ENCODE measurements at places on chromosomes 5 and 9.

GRCh38 chr9:89430995-89431394 lies 66.9 kb downstream of the SEMA4D start:
- DNase-seq, result no peak

- DNase-seq, result no peak
These were observed 60.2 kb upstream of the PHYKPL start for GRCh38 chr5:178292826-178293205.

GRCh38 chr5:149999866-150000255 lies 593 bp downstream of the TIGD6 start:
- no peak for DNase-seq

- peak; percentile 40 for DNase-seq
These were observed 933.8 kb upstream of the DMAC1 start for GRCh38 chr9:8733131-8733954.

DNA sequence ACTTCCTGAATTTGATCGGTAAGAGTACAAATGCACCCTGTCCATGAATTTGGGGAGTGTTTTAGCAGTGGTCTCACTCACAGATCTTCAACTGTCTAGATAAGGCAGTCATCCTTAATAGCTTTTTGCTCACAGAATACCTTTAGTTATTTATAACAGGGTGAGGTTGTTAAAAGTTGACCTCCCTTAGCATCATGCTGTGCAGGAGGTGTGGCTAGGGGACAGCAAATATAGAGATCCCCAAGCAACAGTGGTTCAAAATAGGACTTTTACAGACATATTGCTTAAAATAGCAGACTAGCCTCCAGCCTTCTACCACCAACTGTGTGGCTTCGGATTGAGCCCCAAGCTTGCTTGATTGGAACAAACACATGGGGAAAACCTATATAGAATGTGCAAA lies 724.4 kb downstream of the TLE1 start:
- no peak for DNase-seq

DNA sequence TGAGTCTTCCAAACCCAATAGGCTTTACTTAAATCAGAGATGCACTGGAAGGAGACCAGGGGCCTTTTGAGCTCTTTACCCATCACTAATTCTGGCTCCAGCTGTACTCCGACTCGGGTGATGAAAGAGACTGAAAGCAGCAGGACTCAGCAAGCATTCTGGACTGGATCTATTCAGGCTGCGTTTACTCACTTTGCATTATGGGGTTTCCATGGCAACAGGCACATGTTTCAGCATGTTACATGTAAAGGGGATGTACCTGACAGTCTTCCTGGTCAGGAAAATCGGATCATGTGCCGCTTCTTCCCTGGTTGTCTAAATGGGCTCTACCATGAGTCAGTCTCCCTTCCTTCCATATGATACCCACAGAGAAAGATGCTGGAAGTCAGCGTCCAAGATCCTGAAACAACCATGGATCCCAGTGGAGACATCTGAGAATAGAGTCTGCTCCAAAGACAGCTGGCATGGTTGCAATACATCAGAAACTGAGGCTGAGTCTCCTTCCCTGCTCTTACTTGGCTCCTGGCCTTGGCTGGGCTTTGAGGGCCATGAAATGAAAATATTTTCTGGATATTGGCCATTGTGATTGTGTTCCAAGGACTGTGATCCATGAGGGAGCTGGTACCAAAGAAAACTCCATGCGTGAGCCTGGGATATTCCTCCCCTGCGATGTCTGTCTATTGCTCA lies 102.5 kb upstream of the TNC start:
- peak; percentile 31 for DNase-seq

DNA sequence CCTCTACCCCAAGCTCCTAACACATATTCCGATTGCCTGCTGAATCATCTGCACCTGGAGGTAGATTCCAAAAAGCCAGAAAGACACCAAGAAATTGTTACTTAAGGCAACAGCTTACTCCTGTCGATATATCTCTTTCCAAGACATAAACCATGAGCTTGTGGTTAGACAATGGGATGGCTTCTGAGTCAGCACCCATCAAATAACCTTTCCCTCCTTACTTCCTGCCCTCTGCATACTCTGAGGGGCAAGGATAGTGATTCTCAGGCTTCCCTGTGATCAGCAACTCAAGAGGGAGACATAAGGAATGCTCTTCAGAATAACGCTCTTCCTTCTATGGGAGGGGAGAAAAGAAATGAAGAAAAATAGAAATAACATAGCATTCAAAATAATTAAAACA lies 70.9 kb downstream of the TMEM215 start:
- no peak for DNase-seq

GRCh38 chr9:132184124-132184523 lies 22.3 kb downstream of the NTNG2 start:
- DNase-seq, result peak; percentile 49

GRCh38 chr9:93345643-93346230 lies 105.7 kb upstream of the FAM120A start:
- DNase-seq, result no peak

- DNase-seq, result peak; percentile 14
These were observed 243.7 kb downstream of the PIK3R1 start for GRCh38 chr5:68459093-68459809.

GRCh38 chr9:134170532-134171315 lies 6.4 kb upstream of the RNU6ATAC start:
- no peak for DNase-seq

DNA sequence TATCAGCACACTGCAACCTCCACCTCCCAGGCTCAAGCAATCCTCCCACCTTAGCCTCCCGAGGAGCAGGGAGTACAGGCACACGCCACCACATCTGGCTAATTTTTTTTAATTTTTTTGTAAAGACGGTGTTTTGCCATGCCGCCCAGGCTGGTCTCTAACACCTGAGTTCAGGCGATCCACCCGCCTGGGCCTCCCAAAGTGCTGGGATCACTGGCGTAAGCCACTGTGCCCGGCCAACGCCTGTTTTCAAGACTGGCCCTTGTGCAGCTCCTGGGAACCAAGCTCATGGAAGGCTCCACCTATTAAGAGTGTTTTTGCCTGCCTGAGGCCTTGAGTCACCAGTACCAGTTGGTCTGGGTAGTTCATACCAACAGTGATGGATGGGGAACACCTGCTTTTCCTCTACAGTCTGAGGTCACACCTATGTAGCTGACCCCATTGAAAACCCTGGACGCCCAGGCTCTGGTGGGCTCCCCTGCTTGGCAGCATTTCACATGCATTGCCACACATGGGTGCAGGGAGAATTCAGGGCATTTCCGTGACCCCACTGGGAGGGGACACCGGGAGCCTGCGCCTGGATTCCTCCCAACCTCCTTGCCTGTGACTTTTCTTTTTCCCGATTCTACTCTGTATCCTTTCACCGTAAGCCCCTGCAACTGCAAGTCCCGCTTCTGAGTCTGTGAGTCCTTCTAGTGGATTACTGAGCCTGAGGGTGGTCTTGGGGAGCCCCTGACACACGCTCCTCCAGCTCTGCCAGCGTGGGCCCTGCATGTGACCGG lies 63.5 kb downstream of the ZNF354C start:
- DNase-seq, result no peak

DNA sequence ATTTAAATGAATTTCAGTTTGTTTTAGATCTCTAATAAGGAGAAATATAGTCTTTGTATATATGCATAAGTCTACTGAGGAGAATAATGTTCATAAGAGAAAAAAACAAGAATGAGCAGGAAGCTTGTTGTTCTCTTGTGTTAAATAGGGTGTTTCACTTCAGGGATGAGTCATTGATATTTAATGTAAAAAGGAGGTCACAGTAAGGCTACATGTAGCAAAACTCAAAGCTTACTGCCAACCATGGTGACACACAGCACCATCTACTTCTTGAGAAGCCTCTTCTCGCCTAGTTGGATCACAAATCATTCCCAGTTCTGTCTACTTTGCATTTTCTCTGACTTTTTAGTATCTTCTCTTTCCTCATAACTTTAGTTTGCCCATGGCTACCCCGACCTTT lies 1466.0 kb upstream of the C9orf72 start:
- no peak for DNase-seq

DNA sequence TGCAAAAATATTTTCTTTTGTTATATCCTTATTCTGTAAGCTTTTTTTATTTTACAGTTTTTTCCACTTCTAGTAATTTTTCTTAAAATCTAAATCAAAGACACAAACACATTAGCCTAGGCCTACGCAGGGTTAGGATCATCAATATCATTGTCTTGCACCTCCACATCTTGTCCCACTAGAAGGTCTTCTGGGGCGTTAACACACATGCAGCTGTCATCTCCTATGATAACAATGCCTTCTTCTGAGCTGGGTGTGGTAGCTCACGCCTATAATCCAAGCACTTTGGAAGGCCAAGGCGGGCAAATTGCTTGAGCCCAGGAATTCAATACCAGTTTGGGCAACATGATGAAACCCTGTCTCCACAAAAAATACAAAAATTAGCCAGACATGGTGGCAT lies 78.9 kb upstream of the LRRC70 start:
- DNase-seq, result no peak

GRCh38 chr9:126261584-126262356 lies 64.9 kb upstream of the MVB12B start:
- DNase-seq, result no peak

DNA sequence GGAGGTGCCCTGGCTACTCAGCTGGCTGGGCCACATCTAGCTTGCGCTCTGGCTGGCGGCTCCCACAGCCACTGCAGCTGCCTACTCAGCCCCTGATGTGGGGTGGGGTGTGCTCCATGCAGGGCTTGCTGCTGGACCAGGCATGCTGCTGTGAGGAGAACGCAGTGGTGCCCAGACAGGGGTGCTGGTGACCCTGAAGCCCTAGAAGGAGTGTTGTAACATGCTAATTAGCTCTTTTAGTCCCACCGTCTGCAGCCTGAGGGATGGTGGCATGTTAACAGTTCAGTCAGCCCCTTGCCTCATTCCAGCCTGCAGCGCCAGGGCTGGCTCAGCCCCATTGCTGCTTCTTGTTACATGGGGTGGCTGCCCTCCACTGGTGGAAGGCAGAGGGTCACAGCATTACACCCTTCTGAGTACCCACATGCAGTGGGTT lies 642.3 kb downstream of the DMRTA1 start:
- no peak for DNase-seq

- no peak for DNase-seq
These were observed 174.5 kb upstream of the TRPM3 start for GRCh38 chr9:71295928-71296327.

- DNase-seq, result no peak
These were observed 711.4 kb downstream of the EFNA5 start for GRCh38 chr5:106959387-106959786.

DNA sequence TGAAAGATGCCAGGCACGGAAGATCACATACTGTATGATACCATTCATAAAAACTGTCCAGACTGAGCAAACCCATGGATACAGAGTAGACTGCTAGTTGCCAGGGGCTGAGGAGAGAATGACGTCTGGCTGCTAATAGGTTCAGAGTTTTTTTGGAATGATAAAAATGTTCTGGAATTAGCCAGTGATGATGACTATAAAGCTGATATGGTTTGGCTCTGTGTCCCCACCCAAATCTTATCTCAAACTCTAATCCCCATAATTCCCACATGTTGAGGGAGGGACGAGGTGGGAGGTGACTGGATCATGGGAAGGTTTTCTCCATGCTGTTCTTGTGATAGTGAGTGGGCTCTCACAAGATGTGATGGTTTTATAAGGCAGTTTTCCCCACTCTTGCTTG lies 37.4 kb downstream of the CAMSAP1 start:
- DNase-seq, result no peak

DNA sequence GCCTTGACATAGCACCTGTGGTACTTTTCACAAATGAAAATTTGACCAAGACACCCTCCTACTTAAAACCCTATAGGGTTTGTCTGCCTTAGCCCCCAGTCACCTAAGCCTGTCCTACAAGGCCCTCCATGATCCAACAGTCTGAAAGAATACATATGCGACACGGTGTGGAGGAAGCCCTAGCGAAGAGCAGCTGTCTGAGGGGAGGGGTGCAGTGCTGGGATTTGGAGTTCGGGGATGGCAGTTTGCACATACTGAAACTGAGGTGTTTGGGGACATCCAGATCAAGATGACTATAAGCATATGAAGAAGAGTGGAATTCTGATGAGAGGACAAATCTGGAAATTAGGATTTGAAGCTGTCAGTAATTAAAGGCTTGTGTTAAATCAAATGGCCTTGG lies 7.2 kb upstream of the MYORG start:
- DNase-seq, result no peak

DNA sequence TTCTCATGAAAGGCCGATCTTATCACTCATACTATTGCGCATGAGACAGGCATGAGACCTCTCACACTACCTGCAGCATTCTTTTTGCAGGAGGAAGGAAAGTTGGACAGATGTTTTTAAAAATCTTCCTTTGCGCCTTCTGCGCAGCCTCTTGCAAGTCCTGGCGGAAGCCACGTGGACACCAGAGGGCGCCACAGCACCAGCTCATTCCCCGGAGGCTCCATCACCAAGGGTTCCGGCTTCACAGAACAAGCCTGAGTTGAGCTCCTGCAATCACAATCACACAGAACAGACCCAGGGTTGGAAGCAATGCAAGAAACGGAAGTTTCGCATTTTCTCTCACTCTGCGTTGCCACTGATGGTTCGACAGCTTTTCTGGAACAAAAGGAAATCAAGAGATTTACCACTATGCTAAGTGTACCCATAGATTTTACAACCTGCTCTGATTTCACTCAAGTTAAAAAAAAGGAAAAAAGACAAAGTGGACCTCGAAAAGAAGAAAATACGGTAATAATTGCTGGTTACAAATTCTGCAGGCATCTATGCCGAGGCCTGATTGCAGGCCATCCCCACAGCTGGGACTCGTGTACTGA lies 304.7 kb upstream of the MSX2 start:
- no peak for DNase-seq

DNA sequence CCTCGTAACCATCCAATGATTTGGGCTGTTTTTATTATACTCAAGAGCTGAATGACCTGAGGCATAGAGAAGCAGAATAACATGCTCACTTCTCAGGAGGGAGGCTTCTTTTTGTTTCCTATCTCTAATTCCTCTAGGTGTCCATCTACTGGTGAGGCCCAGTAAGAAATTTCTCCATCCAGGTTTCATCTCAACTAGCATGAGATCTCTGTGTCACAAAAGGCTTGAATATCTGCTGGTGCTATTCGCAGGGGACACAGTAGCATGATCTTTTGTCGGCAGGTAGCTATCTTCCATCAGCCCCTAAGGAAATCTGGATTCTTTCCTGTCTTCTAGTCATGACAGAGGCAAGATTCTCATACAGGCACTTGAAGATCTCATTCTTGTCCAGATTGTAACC lies 8.9 kb downstream of the IFNE start:
- no peak for DNase-seq

- no peak for DNase-seq
These were observed 73.1 kb downstream of the ARHGAP26 start for GRCh38 chr5:142842994-142843905.

GRCh38 chr9:98784831-98785806 lies 11.2 kb downstream of the ANKS6 start:
- DNase-seq, result no peak

GRCh38 chr5:1214936-1215220 lies 10.3 kb upstream of the SLC6A18 start:
- no peak for DNase-seq

Measured in NCI-H2171 (cell line).